ENCODE measurements at places on chromosomes 1 and 21. TPM values are rescaled to one million over a fixed set of nuclear protein-coding genes. Genes with fewer than 3 reads are reported as not detected.

- no peak for DNase-seq
- no peak overlapping the region for H3K4me3 ChIP-seq
- H3K27ac ChIP-seq: no peak overlapping the region
- peaks cover 35% of the 10 kb centered on the region for H3K36me3 ChIP-seq
- no peaks in the 10 kb centered on the region for H3K27me3 ChIP-seq
Measured at GRCh38 chr1:8011016-8011415, 15.1 kb downstream of the ERRFI1 start.

DNA sequence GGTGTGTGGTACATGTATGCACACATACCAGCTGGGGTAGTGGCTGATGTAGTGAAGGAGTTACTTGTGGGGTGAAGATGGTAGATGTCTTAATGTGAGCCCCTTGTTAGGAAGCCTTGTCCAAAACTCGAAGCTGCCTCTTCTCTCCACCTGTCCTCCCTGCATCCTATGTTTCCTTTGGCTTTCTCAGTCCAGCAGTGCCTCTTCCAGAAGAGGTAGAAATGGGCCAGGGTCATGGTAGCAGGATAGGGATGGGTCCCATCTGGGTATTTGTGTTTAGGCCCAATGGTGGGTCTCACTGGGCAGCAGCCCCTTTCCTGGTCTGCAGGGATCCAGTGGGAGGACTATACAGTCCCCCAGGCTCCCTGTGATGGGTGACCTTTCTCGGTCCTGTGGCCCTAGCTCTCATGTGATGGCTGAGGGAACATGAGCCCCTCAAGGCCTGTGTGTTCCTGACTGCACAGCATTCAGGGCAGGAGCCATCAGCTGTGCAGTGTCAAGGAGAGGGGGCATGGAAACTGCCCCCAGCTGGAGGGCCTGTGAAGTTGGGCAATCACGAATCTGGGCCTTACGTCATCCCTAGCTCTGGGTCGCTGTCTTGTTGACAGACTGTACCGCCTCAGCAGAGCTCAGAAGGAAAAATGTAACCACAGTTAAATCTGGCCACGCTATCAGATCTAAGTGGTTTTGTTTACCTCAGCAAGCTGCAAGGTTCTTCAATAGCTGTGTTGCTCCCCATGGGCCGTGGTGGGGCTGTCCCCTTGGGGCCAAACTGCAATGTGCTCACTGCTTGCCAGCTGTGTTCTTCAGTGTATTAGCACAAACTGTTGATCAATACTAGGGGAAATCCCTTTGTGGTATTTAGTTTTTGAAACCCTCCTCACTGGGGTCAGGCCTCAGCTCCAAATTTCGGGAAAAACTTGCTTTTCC lies 82.7 kb downstream of the NOS1AP start:
- H3K36me3 ChIP-seq: no peaks in the 10 kb centered on the region
- peaks cover 14% of the 10 kb centered on the region for H3K4me1 ChIP-seq
- no peak overlapping the region for H3K27ac ChIP-seq
- H3K27me3 ChIP-seq: no peaks in the 10 kb centered on the region
- H3K4me3 ChIP-seq: no peak overlapping the region

The NUP210L gene
- total RNA-seq: under 0.01 TPM

- DNase-seq: no peak
- no peak overlapping the region for H3K27ac ChIP-seq
- no peak overlapping the region for H3K4me3 ChIP-seq
- H3K4me1 ChIP-seq: no peaks in the 10 kb centered on the region
Measured at GRCh38 chr1:106022312-106022902, 1034.1 kb upstream of the PRMT6 start.

GRCh38 chr1:7609311-7609994 lies 161.6 kb upstream of the VAMP3 start:
- H3K4me1 ChIP-seq: no peaks in the 10 kb centered on the region
- DNase-seq: peak; percentile 42
- H3K36me3 ChIP-seq: no peaks in the 10 kb centered on the region
- H3K27ac ChIP-seq: no peak overlapping the region

DNA sequence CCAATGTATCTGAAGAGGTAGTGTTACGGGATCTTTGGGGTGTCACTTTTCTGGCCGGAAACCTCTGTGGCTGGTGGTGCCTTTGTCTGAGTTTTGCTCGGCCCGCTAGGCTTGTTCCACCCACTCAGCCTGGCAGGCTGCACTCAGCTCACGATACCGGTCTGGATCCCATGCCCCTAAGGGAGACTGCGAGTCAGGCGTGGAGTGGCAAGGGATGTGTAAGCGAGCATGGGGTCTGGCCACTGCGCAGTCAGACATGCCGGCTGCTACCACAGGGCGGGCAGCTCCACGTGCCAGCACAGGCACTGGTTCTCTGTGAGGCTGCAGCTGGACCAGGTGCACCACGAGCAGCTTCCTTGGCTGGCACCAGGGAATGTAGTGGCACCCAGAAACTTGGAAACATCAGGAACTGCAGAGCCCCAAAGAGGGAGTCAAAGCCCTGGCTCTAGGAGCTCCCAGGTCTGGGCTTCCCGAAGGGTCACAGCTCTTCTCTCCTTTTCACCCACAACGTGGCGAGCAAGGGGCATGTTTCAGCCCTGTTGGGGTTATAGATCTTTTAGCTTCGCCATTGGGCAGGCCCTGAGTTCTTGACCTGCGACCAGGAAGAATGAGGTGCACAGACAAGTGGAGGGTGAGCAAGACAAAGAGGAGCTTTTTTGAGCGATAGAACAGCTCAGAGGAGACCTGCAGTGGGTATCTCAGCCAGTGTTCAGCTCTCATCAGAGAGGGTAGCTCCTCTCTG lies 23.8 kb upstream of the LRRC8C start:
- H3K4me3 ChIP-seq: no peak overlapping the region
- no peaks in the 10 kb centered on the region for H3K36me3 ChIP-seq
- H3K27me3 ChIP-seq: no peaks in the 10 kb centered on the region
- no peak for DNase-seq
- H3K4me1 ChIP-seq: no peaks in the 10 kb centered on the region

- H3K27ac ChIP-seq: peak overlapping the region; percentile 100
- H3K36me3 ChIP-seq: peaks cover 8% of the 10 kb centered on the region
Measured at GRCh38 chr1:234608911-234609690, 877 bp downstream of the IRF2BP2 start.

DNA sequence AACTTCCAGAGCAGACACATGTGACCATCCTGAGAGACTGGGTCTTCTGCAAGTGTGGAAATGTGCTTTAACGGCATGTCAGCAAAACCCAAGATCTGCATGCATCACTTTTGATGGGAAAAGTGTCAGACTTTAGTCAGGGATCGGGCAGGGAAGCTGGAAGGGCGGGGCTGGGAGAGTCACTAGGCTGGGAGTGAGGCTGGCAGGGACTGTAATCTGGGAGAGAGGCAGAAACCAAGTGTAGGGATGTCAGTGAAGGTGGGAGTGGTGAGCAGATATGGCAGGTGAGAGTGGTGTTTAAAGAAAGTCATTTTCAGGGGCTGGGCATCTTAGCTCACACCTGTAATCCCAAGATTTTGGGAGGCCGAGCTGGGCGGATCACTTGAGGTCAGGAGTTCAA lies 11.3 kb downstream of the CDA start:
- H3K4me1 ChIP-seq: no peaks in the 10 kb centered on the region
- no peaks in the 10 kb centered on the region for H3K36me3 ChIP-seq
- H3K27me3 ChIP-seq: no peaks in the 10 kb centered on the region

The AK5 gene
- 1.5 TPM for total RNA-seq

DNA sequence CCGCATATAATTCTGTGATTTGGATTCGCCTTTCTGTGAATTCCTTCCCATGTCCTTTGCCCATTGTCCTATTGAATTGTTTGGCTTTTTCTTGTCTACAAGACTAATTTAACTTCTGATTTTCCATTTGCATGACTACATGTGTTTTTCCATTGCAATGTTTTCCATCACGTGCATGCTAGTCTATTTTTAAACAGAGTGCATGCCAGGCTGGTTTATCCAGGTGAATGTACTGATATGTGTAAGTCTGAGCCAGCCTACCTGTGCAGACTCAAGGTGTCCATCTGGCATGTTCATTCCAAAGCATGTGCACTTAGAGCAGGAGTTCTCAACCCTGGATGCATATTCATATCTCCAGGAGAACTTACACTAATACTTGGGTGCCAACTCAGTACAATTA lies 59.7 kb downstream of the INAVA start:
- H3K27me3 ChIP-seq: no peaks in the 10 kb centered on the region
- no peak overlapping the region for H3K27ac ChIP-seq
- H3K4me3 ChIP-seq: no peak overlapping the region
- DNase-seq: no peak
- no peaks in the 10 kb centered on the region for H3K4me1 ChIP-seq

GRCh38 chr1:96721416-96722160 lies at the start of gene PTBP2:
Gene PTBP2 (plus strand): TSS chr1:96721784. CDS start chr1:96721865, 81 bp downstream.
- peak within 1 kb of the TSS; percentile 94 for H3K27ac ChIP-seq
- peaks cover 38% of the 10 kb centered on the region for H3K4me1 ChIP-seq
- no peaks in the 10 kb centered on the region for H3K27me3 ChIP-seq
